KG1 (cell line): ENCODE measurements at places on chromosomes 11 and 22.

DNA sequence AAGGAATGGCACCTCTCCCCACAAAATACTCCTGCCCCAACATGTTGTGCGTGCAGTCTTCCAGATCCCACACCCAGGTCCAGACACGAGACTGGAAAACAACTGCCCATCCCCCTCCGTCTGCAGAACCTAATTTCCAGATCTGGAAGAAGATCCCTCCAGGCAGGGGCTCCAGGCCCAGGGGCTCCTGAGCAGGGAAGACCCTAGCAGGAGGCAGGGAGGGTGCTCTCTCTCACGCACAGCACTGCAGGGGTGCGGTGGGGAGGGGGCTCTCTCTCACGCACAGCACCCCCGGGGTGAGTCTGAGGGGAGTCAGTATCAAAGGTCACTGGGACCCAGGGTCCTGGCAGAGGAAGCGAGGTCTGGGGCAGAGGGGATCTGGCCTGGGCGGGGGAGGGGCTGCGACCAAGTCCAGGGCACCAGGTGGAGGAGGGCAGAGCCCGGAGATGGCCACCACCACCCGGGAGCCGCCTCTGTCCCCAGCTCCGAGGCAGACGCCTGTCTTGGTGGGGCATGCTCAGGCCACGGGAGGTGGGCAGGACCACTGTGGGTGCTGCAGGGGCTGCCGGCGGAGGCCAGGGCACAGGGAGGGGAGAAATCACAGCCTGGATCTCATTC, 1.7 kb downstream of the MLC1 start:
- DNase-seq: no peak

DNA sequence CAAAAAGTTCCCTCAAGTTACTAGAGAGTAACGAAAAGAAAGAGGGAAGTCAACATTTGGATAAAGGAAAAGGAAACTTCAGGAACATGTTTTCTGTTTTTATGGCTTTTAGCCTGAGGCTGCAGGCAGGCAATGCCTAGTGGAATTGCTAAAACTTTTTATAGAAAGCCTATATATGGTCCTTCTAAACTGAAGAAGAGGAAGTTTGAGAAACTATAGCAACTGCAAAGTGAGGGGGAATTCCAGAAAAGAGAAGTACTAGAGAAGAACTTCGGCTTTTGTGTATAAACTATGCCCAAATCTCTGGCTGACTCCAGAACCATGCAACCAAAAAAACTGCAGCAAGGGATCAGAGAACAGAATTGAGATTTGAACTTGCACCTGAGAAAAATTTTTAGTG, 74.3 kb upstream of the ARHGAP42 start:
- DNase-seq: no peak

DNA sequence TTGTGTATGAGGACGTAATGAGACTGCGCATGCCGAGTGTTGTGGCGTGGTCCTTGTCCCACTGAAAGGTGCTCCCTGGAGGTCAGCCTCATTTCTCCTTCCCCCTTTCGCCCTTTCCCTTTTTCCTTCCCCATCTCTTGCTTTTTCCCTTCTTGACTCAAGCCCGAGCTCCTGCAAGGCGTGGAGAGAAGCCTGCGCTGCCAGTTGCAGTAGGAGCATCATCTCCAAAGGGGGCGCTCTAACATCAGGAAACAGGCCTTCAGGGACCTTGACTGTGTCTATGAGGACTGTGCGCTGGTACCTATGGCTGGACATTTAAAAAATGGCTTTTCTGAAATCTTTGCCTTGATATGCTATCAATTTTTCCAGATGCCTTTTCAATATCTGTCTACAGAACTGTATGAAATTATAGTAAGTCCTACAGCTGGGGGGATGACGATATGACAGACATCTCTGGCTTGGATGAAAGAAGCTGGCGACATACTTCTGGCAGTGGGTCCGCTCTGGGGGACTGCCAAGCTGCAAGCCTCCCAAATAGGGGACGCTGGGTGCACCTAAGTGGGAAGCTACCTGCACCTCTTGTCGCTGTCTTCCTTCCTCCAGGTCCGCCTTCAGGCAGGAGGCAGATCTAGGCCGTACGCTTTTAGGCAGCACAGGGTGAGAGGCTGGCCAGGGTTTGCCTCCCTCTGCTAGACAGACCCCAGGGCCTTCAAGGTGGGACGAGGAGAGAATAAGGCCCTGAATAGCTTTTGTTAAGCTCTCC, 96.5 kb downstream of the NXPE2 start:
- no peak for DNase-seq

GRCh38 chr11:121649798-121650197, 197.0 kb upstream of the SORL1-AS1 start:
- DNase-seq: no peak

DNA sequence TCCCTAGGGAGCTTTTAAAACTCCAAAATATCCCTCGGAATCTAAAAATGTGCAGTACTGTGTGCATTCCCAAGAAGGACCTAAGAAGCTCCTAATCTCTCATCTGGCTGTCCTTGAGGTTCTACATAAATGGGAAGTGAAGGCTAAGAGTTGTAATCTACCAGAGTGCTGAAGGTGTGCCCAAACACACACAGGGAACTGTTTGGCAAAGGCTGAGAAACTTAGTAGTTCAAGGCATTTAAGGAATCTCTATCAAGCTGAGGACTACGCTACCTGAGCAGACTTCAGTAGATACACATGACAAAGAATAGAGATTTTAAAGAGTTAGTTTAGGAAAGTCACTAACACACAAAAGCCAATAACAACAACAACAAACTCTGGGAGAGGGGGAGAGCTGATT, 71.1 kb downstream of the TTC28 start:
- DNase-seq: no peak

DNA sequence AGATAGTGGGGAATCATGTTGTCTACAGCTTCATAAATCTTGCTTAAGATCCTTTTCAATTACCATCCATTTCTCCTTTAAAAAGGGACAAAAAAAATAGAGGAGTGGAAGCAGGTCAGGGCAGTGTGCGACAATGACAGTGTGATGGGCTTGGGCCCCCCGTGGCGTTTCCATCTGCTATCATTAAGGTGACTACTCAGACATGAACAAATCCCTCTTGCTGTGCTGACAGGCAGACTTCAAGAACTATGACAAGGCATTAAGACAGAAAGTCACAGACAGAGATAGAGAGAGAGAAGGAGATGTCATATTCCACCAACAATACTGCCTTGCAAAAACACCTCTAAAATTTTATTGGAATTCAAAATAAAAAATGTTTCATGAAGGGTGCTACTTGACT, 263.2 kb downstream of the DCDC1 start:
- DNase-seq: no peak

DNA sequence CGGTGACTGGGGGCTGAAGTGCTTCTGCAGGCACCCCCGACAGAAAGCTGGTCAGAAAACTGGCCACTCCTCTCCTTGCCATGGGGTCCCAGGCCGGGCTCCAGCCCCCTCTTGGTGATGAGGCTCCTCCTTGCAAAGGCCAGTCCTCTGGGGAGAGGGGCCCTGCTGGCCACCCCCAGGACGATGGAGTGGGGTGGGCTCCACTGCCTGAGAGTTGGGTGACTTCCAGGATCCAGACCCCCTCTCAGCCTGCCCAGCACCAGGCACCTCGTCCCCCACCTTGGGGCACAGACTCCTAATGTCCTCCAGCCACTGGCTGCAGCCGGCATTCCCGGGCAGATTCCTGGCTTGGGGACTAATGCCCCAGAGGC, 441 bp upstream of the RPS6KA4 start:
- no peak for DNase-seq

GRCh38 chr11:80007616-80008015, 566.8 kb upstream of the TENM4 start:
- no peak for DNase-seq

- no peak for DNase-seq
Measured at GRCh38 chr22:46159777-46160176, 9.5 kb downstream of the PPARA start.
